ENCODE measurements at places on chromosomes 1 and 21. TPM values are rescaled to one million over a fixed set of nuclear protein-coding genes. Genes with fewer than 3 reads are reported as not detected.

DNA sequence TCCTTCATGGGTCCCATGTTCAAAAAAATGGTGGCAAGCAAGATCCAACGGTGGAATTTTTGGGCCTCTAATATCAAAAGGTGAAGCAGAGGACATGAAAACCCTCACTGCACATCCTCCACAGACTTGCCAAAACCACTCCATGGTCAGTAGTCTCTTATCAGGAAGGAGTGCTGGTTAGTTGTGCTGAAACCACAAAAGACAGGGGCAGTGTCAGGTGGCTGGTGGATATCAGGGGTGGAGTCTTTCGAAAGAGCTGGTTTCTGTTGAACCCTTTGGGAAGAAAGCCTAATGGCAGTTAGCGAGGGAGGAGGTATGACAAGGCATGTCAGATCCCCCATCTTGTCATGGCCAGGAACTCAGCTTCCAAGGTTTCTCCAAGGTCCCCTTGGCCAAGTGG, 395.9 kb upstream of the CAMK1G start:
- no peak for DNase-seq

The PAX7 gene
- total RNA-seq, result not detected

GRCh38 chr1:20365421-20366055, 74.9 kb downstream of the VWA5B1 start:
- DNase-seq, result no peak

The TENT5C gene
- total RNA-seq, result 0.60 TPM

GRCh38 chr1:234286206-234286605, 87.0 kb upstream of the COA6 start:
- DNase-seq, result no peak

All from tibial nerve (tissue), 4 donors.